Kidney (tissue), 22 donors: ENCODE measurements at places on chromosomes 6 and 20.

- no peak for DNase-seq
Observed at GRCh38 chr20:37693242-37693634, 592 bp upstream of the CTNNBL1 start.

- peak; percentile 18 for DNase-seq
Observed at GRCh38 chr6:84278321-84278998, 51.0 kb upstream of the CEP162 start.

DNA sequence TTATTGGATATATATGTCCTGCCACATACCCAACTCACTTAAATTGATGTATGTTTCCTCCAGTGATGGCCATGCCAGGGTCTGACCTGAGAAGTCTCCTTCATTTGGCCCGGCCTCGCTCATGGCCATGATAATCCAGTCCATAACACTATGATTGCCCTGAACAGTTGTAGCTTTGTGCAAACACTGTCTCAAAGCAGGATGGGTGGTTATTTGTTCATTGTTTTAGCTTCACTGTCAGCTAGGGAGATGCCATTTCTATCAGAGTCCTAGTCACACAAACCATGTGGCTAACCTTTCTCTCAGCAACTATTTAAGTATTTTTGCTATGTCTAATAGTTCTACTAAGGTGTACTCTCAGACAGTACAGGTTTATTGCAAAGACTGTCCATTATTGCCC lies 47.6 kb upstream of the ZNF337 start:
- no peak for DNase-seq

GRCh38 chr20:51287628-51288413 lies 254.7 kb downstream of the NFATC2 start:
- no peak for DNase-seq

DNA sequence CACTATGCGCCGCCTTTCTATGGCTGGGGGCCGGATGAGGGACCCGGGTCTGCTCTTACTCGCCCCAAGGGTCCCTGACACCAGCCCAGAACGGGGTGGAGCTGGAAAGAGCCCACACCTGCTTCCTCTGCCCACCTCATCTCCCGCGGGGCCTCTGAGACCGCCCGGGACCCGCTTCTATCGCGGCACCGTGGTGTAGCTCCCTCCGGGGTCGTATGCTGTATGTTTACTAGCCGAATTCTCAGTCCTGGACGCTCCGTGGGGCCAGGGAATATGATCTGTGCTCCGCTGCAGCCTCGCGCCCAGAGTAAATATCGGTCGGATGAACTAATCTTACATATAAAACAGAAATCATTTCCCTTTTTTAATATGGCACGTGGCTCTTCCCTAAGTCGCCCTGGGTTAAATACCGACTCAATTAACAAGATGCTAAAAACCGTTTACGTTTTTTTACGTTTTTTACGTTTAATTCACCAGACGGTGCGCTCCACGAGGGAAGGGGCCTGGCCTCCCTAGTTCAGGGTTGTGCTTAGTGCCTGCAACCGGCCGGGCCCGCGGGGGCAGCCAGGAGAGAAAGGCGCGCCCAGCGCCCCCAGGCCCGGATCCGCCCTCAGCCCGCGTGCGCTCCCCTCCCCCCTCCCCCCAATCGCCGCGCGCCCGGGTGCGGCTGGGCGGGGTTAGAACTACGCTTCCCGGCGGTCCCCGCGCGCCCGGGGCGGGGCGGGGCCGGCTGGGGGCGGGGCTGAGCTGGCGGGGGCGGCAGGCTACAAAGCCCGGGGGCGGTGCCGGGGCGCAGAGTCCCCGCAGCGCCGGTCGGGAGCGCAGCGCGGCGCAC lies at the start of gene RBM38:
Gene RBM38, plus strand, starts transcription at position 793 of the 835 bp plus-strand sequence. CDS start 186 bp downstream, outside the sequence.
- DNase-seq: peak; percentile 72

GRCh38 chr6:152828431-152828830 lies 77.8 kb downstream of the VIP start:
- DNase-seq: no peak

DNA sequence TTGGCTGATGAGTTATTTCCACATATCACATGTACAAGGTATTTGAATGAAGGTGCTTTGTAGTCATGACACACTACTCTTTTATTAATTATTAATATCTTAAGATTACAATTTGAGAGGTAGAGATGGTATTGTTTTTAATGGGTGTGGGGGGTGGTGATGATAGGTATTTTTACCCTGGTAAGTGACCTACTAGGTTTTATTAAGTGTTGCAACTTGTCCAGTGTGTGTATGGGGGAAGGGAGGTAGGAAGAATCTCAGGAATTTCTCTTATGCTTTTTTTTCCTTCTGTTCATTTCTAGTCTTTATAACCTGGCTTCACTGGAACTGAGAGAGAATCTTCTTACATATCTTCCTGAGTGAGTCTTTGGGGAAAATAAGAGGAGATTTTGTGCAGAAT lies 101.4 kb downstream of the LRRC1 start:
- peak; percentile 69 for DNase-seq

DNA sequence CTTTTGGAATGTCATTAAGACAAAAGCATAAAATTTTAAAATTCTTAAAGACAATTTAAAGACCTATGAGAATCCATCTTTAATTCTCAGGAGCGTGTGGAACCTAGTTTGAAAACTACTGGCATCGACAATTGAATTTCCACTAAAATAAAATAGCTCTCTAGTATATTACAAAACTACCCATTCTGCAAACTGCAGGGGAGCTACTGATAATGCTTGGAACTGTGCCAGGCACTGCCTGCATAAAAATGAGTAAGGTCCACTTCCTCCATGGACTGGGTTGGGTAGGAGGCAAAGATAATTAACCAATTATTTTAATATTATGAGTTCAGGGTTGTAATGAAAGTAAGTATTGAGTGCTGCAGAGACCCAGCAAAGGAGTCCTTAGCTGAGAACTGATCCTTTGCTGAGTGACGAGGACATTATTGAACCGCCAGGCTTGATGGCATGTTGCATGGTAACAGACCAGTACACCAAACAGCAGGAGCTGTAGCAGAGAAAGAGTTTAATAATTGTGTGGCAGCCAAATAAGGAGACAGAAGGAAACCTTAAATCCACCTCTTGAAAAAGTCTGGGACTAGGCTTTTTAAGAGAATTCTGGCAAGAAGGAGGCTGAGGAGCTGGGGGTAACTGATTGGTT lies 261.3 kb downstream of the ESR1 start:
- no peak for DNase-seq

DNA sequence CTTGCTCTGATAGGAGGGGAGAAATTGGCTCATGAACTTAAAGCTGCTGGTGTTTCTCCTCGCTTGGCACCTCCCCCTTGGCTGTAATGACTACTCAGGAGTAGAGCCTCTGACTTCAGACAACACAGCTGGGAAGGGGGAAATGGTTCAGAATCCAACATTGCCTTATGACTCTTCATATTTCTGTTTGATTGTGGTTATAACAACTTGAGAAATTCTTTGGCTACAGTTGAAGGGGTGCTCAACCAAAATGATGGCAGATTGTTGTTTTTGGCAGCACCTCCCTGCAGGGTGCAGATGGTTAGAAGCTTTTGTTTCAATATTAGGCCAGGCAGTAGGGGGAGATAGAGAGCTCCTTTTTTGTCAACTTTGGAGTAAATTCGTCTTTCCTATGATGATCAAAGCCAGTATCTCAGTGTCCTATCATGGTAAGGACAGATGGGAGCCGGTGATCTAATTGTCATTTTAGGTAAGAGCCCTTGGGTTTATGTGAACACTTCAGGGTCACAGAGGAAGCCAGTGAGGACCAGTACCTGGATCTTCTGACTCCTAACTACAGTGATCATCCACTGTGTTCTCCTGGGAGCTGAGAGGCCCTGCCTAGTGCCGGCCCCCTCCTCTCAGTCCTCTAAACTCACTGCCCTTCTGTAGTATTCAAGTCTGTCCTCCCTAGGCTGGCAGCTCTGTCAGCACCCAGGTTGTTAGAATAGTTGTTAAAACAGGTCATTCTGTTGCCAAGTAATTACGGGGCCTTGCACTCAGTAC lies 39.9 kb downstream of the RPRD1B start:
- peak; percentile 34 for DNase-seq

DNA sequence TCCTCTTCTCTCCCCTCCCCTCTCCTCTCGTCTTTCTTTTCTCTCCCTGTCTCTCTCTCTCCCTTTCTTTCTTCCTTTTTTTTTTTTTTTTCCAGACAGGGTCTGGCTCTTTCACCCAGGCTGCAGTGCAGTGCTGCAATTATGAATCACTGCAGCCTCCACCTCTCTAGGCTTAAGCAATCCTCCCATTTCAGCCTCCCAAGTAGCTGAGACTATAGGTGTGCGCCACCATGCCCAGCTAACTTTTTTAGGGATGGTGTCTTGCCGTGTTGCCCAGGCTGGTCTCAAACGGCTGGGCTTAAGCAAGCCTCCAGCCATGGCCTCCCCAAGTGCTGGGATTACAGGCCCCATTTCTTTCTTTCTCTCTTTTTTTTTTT lies 59.9 kb upstream of the NCOA3 start:
- DNase-seq: no peak

DNA sequence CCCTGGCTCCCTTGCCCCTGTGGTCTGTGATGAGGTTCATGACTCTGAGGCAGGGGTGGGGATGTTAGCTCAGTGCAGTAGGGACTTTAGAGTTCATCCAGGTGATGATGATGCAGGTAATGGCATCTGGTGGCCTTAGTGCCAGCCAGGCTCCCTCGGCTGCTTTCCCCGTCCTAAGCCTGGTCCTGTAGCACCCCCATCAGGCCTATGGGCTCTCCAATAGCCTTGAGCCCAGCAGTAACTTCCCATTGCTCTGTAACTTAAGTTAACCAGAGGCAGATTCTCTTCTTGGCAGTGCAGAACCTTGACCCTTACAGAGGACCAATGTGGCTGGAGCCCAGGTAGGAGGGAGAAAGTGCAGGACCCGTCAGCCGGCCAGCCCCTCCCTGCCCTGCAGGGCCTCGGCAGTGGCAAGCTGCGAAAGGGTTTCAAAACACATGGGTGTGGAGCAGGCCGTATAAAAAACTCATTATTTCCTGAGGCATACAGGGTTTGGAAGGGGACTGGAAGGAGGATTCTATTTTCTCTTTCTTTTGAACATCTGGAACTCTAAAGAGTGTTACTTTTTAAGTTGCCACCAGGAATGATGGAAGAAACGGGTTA lies 406.9 kb downstream of the CDH26 start:
- no peak for DNase-seq

- no peak for DNase-seq
Observed at GRCh38 chr6:157513004-157513603, 132.1 kb downstream of the ZDHHC14 start.

GRCh38 chr6:137099689-137100403 lies 55.1 kb upstream of the IL20RA start:
- no peak for DNase-seq

DNA sequence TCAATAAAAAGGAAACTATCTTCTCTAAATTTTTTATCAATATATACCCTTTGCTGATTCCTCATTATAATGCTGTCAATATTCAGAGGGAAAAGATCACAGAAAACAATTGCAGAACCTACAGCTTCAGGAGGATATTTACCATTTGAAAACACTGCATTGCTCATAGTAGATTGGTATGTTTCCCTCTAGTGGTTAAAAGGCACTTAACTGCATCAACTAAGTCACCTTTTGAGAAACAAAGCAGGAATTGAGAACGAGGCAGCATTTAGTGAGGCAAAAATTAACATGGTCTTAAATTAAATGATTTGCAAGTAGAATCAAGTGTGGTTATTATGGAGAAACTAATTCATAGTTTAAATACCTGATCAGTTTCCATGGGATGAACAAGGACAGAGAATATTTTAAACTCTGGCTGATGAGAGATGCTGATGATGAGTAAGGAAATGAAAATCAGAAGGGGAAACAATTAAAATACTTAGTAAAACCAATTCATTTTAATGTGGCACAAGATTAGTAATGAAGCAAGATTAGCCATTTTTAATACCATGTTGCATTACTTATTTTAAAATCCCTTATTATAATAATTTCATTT lies 642.1 kb downstream of the EPHA7 start:
- no peak for DNase-seq

GRCh38 chr20:1207293-1207878 lies 4.1 kb downstream of the C20orf202 start:
- DNase-seq: no peak

- DNase-seq: peak; percentile 64
Observed at GRCh38 chr6:108027594-108027993, 46.9 kb downstream of the OSTM1 start.

DNA sequence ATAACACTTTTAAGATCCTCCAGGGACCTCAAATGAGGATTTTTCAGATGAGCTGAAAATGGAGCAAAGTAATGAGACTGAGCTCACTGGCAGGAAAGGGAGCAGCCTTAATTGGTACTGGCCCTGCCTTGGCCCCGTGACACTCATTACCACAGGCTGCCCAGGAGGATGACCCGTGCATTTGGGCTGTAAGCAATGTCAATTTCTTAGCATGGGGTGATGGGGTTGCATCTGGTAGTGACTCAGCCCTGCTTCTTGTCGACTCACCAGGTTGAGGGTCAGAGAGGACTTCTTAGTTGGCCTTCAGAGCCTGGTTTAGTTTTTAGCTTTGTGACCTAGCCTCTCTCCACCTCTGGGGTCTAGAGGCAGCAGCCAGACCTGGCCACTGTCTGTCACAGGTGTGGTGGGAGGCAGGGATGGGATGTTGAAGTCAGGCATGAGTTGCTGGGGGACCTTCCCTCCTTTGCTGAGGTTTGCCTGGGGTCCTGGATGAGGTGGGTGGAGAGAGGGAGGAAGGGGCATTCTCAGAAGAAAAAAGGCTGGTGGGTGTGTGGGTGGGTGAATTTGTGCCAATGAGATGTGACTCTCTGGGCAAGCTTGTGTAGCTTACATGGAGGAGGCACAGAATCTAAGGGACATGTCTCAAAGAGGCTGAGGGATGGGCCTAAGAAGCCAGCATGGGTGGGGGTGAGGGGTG lies 25.9 kb upstream of the EPB41L1 start:
- DNase-seq: no peak

- no peak for DNase-seq
Observed at GRCh38 chr20:48568520-48568919, 259.3 kb downstream of the PREX1 start.

DNA sequence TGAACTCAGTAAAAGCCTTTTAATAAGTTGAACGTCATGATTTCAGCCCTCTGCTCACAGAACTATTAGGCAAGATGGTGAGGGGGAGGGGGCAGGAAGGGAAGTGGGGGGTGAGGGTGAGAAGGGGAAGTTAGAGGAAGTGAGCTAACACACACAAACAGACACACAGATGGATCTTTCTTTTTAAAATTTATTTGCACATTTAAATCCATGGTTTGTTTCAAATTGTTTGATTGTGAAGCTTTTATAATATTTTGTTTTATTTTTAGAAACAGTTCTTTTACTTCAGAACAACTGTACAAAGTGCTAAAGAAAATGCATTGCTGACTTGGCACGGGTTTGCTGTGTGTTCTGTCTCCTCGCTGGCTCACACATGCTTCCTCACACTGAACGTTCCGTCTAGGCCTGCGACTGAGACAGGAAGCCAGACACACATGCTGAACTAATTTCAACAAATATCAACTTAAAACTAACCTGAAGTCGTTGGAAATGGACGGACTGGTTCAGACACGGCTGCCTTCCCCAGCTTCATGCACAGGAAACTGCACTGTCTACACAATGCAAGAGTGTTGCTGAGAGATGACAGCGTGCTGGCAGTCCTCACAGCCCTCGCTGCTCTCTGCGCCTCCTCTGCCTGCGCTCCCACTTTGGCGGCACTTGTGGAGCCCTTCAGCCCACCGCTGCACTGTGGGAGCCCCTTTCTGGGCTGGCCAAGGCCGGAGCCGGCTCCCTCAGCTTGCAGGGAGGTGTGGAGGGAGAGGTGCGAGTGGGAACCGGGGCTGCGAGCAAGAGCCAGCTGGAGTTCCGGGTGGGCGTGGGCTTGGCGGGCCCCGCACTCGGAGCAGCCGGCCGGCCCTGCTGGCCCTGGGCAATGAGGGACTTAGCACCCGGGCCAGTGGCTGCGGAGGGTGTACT lies 8.1 kb upstream of the ZBP1 start:
- peak; percentile 60 for DNase-seq
